Large intestine (tissue), 12 donors: ENCODE measurements at places on chromosomes 4 and X.

- no peak for DNase-seq
Observed at GRCh38 chr4:37872310-37872988, 18.4 kb upstream of the TBC1D1 start.

GRCh38 chrX:85859426-85859825 lies 187.9 kb downstream of the CHM start:
- DNase-seq = no peak

- no peak for DNase-seq
Observed at GRCh38 chr4:26163425-26164362, 157.1 kb upstream of the RBPJ start.

DNA sequence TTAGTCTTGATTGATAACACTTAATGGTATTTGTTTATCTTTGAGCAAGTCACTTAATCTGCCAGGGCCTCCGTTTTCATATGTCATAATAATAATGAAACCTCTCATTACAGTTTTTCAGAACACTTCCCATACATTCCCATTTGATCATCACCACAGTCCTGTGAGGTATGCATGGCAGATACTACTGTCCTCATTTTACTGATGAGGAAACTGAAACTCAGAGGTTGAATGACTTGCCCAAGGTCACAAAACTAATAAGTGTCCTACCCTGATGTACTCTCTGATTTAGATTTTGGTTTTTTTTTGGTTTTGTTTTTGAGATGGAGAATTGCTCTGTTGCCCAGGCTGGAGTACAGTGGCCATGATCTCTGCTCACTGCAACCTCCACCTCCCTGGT lies 25.7 kb downstream of the ZFX start:
- DNase-seq = no peak

GRCh38 chr4:5924461-5925125 lies 31.7 kb upstream of the CRMP1 start:
- DNase-seq = no peak

- no peak for DNase-seq
Observed at GRCh38 chrX:44915361-44915868, 42.4 kb downstream of the KDM6A start.

GRCh38 chrX:109842611-109843010 lies 109.6 kb upstream of the ACSL4 start:
- DNase-seq = no peak

- DNase-seq = no peak
Observed at GRCh38 chrX:136057567-136057966, 72.3 kb downstream of the SLC9A6 start.

GRCh38 chr4:30630431-30630830 lies 89.7 kb upstream of the PCDH7 start:
- DNase-seq = no peak

DNA sequence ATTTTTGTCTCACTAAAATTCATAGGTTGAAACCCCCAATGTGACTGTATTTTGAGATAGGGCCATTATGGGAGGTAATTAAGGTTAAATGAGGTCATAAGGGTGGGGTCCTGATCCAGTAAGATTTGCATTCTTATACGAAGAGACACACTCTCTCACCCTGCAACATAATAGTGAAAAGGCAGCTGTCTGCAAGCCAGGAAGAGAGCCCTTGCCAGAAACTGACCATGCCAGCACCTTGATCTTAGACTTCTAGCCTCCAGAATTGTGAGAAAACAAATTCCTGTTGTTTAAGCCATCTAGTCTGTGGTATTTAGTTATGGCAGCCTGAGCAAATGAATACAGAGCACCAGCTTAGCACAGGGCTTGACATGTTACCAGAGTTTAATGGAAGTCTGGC lies 17.5 kb upstream of the IGSF1 start:
- no peak for DNase-seq

GRCh38 chr4:37490391-37491347 lies 195.5 kb downstream of the RELL1 start:
- DNase-seq = peak; percentile 90

GRCh38 chr4:1503583-1504471 lies 97.6 kb upstream of the NKX1-1 start:
- no peak for DNase-seq

GRCh38 chr4:63717384-63717783 lies 691.9 kb downstream of the TECRL start:
- DNase-seq = no peak

DNA sequence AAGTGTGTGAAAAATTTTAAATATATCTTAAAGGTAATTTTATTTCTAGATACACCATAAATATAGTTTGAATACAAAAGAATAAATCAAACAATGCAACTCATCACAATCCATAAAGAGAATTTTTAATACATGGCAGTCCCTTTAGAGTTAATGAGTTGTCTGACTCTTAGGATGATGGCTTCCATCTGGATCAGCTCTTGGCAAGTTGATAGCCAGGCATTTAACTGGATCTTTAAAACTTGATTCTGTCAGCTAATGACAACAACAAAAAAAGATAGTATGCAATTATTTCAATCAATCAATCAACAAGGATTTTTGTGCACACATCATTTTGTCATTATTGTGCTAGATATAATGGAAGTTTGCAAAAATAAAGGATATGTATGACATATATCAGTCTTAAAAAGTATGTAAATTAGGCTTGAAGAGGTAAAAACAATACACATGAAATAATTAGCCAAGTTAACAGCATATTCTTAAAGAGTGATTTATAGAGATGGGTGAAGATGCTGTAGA lies 174.9 kb upstream of the PCDH18 start:
- DNase-seq = no peak

DNA sequence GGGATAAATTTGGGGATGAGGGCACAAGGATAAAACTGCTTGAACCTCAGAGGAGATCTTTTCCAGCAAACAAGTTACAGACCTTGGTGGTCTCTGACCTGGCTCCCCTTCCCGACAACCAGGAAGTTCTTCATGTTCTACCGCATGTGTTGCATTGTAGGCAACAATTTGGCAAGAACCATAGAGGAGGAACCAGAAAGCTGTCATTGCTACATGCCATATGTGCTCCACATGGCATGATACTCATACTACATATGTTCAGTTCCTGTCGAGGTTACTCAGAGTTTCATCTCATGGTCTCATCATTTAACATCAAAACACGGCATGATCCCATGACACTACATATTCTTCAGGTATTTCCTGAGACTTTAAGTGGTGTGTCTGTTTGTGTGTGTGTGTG lies 235.9 kb downstream of the OR13H1 start:
- DNase-seq = no peak

DNA sequence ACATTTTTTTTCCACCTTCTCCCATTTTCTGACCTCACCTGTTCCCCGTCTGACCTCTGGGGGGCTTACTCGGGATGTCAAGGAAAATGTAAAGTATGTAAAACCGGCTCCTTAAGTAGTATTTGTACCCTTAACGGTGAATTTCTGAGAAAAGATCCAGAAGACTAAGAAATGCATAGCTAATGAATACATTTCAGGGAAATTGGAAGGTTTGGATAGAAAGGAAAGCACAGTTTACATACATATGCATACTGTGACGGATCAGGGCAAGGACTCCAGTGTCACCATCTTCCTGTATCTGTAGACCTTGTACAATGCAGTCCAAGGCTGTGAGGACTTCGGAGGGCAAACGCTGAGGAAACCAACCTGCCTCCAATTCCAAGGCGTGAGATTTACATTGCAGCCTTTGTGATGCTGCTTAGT lies 2185.9 kb upstream of the TENM3 start:
- DNase-seq = peak; percentile 24

DNA sequence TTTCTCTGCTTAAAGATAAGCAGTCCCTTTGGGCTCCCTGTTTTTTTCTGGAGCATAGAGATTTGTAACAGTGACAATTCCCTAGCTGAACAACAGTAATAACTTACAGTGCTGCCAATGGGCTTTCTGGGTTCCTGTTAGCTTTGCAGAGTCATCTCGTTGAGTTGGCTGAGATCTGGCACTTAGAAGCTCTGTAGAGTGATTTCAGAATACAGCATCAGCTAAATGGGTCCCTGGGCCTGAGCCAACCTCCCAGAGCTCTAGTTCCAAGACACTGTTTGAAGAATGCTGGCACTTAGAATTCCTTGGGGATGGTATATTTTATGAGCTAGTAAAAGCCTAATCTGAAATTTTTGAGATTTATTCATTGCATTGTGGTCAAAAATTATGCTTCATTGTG lies 43.5 kb upstream of the SERTM2 start:
- no peak for DNase-seq
